ENCODE measurements at places on chromosomes 13 and 19.

GRCh38 chr13:99895444-99896368 is 75.9 kb downstream of the ZIC5 start:
- DNase-seq = no peak

DNA sequence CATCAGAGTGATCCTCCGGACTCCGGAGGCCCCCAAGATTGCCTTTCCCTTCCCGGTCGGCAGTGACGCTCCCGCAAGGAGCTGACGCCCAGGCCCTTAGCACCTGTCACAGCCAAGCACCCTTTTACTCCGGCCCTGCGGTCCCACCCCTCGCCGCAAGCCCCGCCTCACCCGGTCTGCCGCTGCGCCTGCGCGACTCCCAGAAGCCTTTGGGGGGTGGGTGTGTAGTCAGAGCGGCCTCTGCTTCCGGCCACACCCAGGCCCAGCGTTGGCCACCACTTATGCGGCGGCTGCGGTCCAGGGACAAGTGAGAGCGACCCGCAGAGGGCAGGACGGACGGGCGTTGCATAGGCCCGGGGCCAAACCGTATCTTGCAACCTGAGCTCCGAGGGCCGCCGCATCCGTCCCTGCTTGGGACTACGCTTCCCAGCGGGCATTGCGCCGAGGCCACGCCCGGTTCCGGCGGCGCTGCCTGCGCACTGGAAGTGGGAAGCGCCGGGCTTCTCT is 441 bp upstream of the ZFP28 start:
- peak; percentile 23 for DNase-seq

DNA sequence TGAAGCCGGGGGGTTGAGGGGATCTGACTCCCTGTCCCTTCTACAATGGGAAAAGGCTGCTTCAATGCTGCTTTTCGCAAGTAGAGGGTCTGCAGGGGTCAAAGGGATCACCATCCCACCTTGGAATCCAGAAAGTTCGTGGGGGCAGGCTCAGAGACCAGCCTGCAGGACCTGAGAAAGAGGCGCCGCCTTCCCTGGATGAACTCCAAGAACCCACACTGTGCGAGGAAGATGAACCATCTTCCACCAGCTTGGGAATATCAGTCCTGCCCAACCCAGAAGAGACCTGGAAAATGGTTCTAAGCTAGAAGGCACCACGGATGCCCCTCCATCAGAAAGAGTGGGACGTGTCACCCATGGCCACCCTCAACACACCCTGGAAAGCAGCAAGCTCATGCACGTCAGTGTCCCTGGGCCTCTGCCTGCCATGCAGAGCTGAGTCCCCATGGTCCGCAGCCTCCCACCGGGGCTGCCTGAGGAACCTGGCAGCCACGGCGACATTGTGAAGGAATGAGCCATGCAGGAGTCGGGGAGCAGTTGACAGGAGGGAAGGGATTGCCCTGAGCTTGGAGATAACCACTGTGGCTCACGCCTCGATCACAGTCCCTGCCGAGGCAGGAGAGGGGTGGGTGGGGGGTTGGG is 14.6 kb downstream of the RAB3D start:
- no peak for DNase-seq

- DNase-seq = peak; percentile 47
Observed at GRCh38 chr13:39051157-39051556, 12.9 kb downstream of the NHLRC3 start.

GRCh38 chr13:48431431-48431830 is 18.5 kb upstream of the LPAR6 start:
- DNase-seq = no peak

DNA sequence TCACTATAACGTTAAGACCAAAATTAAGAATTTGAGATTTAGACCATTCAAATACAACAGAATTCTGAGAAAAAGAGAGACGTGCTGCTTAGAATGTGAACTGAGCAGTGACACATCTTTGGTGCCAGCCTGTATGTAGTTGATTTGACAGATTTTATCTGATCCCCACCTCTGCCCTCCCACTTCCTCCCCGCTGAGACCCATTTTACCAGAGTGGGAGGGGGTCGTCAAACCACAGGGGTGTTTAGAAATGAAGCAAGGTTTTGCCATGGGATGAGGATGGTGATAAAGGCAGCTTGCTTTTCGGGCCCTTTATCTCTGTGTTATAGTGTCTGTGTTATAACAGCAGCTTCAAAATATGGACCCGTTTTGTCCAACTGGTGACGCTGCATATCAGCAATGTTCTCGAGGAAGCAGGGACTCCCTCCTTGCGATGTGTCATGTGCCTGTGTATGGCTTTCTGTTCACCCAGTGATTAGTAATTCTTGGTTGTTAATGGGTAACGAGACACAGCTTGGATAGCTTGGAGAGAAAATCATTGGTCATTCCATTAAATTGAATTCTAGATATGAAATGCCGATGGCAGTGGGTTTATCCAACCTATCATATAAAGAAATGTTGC is 125.0 kb downstream of the HS6ST3 start:
- DNase-seq = no peak

DNA sequence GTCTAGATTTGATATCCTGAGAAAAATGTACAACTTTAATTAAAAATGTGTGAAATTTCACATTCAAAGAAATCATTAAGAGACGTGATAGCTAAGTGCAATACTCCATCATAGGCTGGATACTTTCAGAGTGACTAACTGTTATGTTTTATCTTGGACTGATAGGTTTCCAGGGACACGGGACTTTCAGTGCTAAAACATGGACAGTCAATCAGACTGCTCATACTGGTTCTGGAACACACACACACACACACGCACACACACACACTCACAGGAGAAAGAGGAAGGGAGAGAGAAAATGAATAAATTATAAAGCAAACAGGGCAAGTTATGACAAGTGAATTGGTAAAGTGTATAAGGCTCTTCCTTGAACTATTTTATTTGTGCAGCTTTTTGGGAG is 955.9 kb downstream of the SLITRK5 start:
- no peak for DNase-seq

GRCh38 chr19:10797541-10798256 is 38.3 kb downstream of the TMED1 start:
- no peak for DNase-seq

GRCh38 chr19:30376826-30377425 is 4.7 kb downstream of the ZNF536 start:
- no peak for DNase-seq

- DNase-seq = no peak
Observed at GRCh38 chr13:57314897-57315520, 148.0 kb downstream of the PRR20E start.

- no peak for DNase-seq
Observed at GRCh38 chr13:101811284-101811839, 358.9 kb downstream of the ITGBL1 start.

- no peak for DNase-seq
Observed at GRCh38 chr13:93714171-93714570, 487.6 kb downstream of the GPC6 start.

DNA sequence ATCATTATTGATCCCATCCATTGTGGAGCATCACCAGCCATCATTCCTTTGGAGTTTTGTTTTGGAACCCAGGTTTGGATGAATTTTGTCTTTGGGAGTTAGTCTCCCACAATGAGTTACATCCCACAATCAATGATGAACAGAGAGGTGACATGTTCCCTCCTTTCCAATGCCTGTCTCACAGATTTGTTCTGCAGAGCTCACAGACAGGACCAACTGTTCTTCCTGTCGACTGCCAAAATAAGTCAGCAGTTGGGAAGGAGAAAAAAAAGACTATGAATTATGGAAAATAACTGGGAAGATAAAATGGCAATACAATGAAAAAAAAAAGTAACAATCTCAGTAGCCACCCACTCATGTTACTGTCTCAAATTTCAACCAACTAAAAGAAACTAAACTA is 489.1 kb downstream of the MYO16 start:
- DNase-seq = no peak

DNA sequence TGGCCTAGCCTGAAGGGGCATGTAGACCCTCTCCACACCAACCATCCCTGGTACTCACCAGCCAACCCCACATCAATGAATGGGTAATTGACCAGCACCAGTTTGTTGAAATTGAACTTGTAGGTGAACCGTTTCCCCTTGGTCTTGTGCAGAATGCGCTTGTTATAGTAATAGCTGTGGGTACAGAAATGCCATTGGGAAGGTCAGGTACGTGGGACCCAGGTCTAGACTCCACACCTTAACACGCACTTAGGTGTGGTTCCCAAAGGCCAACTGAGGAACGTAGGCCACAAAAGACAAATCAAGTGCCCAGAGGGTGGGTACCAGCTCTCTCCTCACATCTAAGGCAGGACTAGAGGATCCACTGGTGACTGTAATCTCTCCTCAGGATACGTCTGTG is 5.2 kb downstream of the ERF start:
- no peak for DNase-seq

- no peak for DNase-seq
Observed at GRCh38 chr13:97561182-97561581, 127.2 kb downstream of the RAP2A start.

- DNase-seq = no peak
Observed at GRCh38 chr13:108060111-108060510, 155.2 kb downstream of the LIG4 start.

DNA sequence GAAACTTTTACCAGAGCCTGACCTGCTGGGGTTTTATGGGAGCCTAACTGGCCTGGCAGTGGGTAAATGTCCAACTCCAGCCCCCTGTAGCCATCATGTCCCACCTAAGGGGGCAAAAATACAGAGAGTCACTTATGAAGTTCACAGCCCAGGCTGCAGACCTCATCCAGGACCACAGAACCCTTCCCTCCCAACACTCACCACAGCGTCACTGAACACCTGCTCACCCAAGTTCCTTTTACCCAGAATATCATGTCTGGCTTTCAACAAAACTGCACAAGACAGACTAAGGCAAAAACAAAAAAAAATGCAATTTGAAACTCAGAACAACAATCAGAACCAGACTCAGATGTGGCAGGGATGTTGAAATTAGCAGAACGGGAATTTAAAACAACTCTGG is 6.4 kb downstream of the CEACAM3 start:
- DNase-seq = no peak

GRCh38 chr13:44230071-44230470 is 143.6 kb upstream of the SERP2 start:
- no peak for DNase-seq

DNA sequence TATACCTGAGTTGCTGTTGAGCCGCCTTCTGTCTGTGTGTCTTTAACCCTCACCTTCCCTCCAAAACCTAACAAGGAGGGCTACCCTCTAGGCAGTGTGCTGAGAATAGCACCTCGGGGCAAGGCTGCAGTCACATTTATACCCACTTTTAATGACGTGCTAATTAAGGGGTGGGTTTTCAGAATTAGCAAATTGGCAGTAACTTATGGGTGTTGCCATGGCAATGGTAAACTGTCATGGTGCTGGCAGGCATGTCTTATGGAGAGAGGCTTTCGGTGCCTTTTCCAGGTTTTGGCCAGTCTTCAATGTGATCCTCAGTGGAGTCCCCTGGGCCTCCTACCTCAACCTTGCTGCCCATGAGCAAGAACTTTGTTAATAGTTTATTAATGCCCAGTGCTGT is 1.2 kb upstream of the PNMA8A start:
- DNase-seq = no peak

DNA sequence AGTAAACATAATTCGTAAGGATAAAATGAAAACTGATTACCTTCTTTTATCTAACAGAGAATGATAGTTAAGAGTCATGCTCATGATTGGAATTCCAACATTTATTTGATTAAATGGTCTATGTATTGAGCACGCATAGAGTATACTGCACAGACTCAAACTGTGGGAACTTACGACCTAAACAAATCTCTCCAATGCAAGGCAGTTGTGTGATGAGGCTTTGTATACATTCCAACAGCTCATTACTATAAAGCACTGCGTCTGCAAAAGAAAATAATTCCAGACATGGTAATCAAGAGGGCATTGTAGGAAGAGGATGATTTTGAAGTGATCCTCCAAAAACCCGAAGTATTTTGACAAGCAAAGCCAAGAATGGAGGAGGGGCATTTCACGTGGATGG is 169.5 kb downstream of the NUFIP1 start:
- no peak for DNase-seq

- DNase-seq = peak; percentile 45
Observed at GRCh38 chr19:52270266-52270885, 989 bp downstream of the ZNF766 start.

DNA sequence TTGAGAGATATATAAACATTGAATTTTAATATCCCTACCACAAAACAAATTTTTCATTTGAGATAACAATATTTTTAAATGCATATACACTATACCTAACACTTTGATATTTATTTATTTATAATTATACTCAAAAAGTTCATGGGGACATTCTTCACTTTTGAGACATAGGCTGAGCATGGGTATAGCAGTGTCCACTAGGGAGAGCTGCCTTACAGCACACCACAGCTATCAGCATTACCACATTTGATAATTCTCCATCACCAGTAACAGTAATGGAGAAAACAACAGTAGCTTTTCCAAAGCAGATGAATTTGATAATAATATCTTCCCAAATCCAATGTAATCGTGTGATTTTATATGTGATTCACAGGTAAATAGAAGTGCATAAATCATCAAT is 626.1 kb downstream of the DACH1 start:
- DNase-seq = peak; percentile 2

DNA sequence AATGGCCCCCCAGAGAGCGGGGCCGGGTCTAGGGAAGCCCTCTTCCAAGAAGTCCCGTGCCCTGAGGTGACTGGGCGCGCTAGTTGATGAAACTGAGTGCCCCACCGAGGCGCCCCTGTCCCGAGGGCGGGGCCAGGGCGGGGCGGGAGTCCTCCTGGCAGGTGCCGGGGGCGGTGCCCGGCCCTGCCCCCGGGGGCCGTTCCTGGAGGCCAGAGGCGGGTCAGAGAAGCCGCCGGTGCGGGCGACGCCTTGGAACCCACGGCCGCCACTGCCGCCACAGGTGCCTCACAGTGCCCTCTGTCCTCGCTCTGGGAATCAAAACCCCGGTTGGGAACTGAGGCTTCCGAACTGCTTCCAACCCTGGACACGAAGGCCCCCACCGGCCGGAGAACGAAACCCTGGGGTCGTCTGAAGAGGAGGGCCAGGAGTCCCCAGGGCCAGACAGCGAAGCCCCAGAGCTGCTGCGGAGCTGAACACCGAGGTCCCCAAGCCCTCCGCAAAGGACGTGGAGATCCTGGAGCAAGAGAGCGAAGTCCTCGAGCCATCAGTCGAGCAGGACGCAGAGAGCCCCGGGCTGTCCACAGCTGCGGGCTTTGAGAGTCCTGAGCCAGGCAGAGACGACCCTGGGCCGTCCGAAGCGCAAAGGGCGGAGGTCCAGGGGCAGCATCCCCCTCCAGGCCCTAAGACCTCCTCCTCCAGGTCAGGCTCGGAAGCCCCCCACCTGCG is at the start of gene MISP3:
Gene MISP3, plus strand, starts transcription at position 252 of the 726 bp plus-strand sequence. CDS start 524 bp downstream, outside the sequence.
- DNase-seq = peak; percentile 73

DNA sequence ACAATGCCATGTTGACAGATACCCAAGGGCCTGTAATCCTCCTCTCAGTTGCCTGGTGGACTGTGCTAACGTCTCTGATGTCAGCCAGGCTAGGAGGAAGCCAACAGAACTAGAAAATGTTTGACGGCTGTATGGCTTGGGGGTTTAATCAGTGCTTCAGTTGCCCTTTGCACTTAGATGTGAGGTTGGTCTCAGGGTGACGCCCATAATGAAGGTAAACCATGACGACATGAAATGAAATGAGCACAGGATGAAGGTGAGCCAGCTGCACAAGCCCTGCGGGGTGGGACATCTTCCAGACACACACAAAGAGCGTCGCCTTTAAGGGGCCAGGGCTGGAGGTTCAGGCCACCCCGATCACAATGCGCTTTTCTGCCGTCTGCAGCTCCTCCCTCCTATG is 127.2 kb downstream of the CRYL1 start:
- DNase-seq = no peak
